ENCODE measurements at places on chromosomes 4 and X.

DNA sequence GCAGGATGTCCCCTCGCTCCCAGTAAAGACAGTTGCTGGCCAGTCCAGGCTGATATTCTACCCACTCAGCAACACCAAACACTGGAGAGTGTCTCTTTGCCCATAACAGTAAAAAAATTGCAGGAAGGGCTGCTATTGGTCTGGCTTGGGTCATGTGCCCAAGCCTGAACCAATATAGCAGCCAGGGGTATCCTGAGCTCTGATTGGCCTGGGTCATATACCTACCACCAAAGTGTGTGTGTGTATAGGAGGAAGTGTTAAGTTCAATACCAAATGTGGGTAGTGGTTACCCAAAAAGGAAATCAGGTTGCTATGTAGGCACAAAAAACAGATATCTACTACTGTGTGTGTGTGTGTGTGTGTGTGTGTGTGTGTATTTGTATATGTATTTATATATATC, 373.2 kb downstream of the BCOR start:
- no peak for DNase-seq

GRCh38 chrX:96843566-96843965, 40.1 kb upstream of the RPA4 start:
- peak; percentile 5 for DNase-seq

DNA sequence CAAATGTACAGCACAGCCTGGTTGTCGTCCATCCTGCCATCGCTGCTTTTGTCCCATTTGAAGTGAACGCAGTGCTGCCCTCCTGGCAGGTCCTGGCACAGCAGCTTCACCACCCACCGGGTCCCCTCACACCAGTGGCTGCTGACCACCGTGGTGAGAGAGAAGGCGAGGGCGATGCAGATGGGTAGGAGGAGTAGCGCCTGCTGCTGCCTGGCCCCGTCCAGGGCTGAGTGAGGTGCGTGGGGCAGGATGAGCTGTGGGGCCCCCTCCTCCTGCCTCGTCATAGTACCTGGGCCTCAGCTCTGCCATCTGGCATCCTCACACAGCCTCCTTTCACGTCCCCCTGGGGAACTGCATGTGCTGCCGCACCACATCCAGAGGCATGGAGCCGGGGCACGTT, 1.8 kb downstream of the DCAF8L2 start:
- DNase-seq: no peak

DNA sequence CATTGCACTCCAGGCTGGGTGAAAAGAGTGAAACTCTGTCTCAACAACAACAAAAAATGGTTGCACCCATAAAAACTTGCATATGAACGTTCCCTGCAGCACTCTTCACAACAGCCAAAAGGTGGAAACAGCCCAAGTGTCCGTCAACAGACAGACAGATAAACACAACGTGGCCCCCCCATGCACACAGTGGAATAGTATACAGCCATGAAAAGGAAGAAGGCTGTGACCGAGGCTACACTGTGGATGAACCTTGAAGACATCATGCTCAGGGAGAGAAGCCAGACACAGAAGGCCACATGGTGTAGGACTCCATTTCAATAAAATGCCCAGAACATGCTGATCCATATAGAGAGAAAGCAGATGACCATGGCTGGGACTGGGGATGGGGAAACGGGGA, 33.5 kb upstream of the ASMTL start:
- DNase-seq: no peak

DNA sequence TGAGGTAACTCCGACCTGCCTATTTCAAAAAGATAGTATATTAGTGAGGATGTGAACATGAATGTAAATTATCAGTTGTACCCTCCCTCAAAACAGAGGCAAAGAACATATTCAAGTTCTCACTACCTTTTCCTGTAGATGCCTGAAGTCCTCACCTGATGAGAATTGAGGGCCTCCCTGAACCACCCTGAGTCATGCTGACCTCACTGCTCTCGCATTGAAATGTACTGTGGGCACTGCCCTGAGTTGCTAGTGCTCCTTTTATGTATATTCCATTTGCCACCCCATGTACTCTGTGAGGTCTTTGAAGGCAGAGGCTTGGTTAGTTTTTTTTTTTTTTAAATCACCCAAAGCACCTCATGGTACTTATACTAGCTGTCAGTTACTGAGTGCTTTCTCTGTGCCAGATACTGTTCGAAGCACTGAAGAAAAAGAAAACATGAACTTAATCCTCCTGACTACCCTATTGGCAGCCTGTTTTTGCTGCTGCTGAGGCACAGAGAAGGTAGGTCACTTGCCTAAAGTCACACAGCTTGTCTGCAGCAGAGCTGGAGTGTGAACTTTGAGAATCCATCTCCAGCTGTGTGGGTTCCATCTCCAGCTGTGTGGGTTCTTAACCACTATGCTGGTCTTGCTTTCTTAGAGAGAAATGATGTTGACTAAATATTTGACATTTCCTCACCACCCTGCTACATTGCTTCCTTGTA, 253.1 kb upstream of the GPC4 start:
- no peak for DNase-seq

- no peak for DNase-seq
Measured at GRCh38 chr4:124480061-124480460, 232.5 kb downstream of the ANKRD50 start.

- DNase-seq: no peak
Measured at GRCh38 chr4:176638992-176639391, 153.7 kb downstream of the VEGFC start.

Data from brain microvascular endothelial cell (primary cell).